Substantia nigra (tissue), 51 donors: ENCODE measurements at places on chromosomes 2 and 18.

DNA sequence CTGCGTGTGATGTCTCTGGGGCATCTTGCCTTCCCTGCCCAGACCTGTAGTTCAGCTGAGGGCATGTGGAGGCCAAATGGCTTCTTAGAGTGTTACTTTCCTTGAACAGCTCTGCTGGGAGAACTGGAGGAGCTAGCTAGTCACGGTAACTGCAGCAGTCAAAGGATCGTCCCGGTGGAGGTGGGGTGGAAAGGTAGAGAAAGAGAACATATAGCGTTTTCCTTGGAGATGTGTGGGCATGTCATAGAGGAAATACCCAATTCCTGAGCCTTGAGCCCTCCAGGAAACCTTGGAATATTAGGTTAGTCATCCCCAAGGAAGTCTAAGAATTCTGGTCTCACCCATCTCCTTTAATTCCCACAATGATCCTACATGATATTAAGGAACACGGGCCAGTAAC lies 33.5 kb upstream of the IL37 start:
- no peak for DNase-seq

- no peak for DNase-seq
Observed at GRCh38 chr2:112529757-112530156, 12.5 kb upstream of the POLR1B start.

DNA sequence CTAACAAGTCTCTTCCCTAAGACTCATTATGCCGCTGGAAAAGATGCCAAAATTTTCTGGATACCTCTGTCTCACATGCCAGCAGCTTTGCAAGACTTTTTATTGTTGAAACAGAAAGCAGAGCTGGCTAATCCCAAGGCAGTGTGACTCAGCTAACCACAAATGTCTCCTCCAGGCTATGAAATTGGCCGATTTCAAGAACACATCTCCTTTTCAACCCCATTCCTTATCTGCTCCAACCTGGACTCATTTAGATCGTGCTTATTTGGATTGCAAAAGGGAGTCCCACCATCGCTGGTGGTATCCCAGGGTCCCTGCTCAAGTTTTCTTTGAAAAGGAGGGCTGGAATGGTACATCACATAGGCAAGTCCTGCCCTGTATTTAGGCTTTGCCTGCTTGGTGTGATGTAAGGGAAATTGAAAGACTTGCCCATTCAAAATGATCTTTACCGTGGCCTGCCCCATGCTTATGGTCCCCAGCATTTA lies 26.3 kb downstream of the DHRS9 start:
- no peak for DNase-seq

GRCh38 chr2:220892018-220892634 lies 680.0 kb downstream of the EPHA4 start:
- DNase-seq: no peak

- DNase-seq: no peak
Observed at GRCh38 chr2:191686066-191686465, 8.1 kb downstream of the NABP1 start.

DNA sequence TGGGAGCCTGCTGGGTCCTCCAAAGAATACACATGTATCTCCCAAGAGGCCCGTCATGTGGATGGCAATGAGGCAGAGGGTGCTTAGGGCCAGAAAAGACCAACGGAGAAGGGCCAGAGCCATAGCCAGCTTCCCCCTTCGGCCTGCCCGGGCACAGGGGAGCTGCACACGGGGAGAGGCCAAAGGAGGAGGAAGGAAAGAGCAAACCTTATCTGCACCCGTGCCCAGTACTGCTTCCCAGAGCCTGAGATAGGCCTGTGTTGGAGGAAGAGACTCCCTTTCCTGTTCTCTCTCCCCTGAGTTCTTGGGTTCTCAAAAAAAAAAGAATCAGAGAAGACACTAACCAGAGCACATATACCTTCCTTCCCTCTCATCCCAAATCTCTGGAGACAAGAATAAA lies 250.3 kb downstream of the ANAPC1 start:
- DNase-seq: no peak

GRCh38 chr2:43013821-43014345 lies 212.5 kb downstream of the ZFP36L2 start:
- no peak for DNase-seq

- no peak for DNase-seq
Observed at GRCh38 chr2:71930049-71930681, 217.5 kb downstream of the CYP26B1 start.

- DNase-seq: no peak
Observed at GRCh38 chr18:72581976-72582375, 37.8 kb upstream of the CBLN2 start.

DNA sequence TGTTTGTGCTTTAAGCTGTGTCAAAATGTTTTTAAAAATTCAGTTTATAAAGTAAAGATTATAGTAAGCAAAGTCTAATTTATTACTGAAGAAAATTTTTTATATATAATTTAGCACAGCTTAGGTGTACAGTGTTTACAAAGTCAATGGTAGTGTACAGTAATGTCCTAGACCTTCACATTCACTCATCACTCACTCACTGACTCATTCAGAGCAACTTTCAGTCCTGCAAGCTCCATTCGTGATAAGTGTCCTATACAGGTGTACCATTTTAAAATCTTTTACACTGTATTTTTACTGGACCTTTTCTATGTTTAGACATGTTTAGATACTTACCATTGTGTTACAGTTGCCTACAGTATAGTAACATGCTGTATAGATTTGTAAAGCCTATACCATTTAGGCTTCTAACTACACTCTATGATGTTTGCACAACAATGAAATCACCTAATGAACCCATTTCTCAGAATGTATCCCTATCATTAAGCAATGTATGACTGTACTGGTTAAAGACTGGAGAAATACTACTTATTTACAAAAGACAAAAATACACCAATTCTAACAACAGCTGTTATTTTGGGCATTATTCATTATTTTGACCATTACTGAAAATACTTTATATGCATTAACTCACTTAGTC lies 95.1 kb downstream of the STRN start:
- DNase-seq: no peak

DNA sequence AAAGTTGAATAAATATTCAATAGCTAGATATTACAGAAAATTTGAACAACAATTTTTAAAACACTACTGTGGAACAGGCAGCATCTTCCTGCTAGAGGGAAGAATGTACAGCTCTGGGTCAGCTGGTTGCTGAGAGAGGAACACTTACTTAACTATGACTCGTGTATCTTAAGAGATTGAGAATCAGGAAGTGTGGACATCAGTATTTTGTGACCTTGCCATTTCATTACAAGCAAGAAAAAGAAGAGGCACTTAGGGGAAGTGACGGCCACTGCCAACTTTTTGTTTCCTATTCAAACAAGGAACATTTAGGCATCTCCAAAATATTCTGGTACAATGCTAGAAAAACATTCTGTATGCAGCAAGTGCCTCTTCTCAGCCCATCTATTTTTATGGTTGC lies 45.9 kb downstream of the ITPRID2 start:
- peak; percentile 6 for DNase-seq

DNA sequence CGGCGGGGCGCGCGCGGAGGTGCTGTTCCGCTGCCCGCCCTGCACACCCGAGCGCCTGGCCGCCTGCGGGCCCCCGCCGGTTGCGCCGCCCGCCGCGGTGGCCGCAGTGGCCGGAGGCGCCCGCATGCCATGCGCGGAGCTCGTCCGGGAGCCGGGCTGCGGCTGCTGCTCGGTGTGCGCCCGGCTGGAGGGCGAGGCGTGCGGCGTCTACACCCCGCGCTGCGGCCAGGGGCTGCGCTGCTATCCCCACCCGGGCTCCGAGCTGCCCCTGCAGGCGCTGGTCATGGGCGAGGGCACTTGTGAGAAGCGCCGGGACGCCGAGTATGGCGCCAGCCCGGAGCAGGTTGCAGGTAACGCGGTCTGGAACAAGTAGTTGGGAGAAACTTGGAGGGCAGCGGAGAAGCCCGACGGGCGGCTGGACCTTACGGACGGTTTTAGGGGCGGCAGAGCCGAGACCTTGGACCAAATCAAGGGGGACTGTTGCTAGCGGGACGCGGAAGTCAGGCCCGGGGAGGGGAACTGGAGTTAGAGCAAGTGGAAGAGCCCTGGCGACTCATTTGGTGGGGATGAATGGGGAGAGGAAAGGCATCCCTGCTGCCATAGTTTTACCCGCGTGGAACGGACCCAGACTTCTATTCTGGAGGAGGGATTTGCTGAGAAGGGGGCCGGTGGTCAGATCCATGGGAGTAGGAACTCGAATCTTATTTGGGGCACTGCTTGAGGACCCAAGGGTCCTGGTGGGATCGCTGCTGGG lies 573 bp downstream of the IGFBP2 start:
- no peak for DNase-seq

DNA sequence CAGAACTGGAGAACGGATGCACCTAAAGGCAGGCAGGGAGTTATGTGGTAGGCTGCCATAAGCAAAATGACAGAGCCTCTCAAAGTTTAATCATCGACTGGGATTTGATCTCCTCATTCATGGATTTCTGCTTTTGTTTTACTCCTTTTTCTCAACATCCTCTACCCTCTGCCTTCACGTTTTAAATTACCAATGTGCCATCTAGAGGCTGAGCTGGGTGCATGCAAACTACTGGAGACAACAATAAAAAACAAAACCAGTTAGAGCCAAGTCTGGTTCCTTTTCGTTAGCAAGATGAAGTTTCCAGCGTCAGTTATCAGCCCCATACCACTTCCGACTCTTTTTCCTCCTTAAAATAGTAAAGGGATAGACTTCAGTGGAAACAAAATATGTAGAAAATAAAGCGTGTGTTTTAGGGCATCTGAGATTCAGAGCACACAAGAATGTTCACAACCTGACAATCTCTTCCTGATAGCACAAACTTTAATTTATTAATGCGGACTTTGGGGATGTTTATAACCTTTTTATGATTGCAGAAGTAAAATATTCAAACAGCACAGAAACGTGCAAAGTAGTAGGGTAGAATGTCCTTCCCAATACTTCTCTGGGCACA lies 117.0 kb downstream of the LAMA1 start:
- DNase-seq: no peak

DNA sequence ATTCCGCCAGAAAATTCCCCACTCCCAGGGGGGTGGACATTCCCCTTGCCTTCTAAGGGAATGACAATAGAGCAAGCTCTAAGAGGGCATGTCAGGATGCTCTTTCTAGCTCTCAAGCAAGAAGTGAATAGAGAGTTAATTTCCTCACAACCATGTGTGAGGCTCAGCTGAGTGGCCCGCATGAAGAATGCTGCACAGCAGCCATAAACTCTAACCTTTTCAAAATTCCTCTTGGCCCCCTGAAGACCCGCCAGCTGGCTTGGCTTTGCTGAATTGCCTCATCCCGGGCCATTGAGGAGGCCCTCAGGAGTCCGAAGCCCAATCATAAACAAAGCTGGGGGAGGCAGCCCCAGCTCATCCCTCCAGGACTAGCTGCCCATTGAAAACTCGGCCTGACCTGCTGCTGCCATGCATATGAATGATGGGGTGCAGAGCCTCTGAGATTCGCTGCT lies 38.2 kb downstream of the NRP2 start:
- DNase-seq: no peak

- no peak for DNase-seq
Observed at GRCh38 chr18:69128978-69129377, 271.7 kb upstream of the DOK6 start.

DNA sequence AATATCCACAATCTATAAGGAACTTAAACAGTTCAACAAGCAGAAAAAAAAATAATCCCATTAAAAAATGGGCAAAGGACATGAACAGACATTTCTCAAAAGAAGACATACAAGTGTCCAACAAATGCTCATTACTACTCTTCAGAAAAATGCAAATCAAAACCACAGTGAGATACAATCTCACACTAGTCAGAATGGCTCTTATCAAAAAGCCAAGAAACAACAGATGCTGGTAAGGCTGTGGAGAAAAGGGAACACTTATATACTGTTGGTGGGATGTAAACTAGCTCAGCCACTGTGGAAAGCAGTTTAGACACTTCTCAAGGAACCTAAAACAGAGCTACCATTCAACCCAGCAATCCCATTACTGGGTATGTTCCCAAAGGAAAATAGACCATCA lies 7.2 kb upstream of the CRYGB start:
- DNase-seq: no peak

GRCh38 chr2:74560591-74560990 lies 6.1 kb downstream of the DOK1 start:
- DNase-seq: no peak

DNA sequence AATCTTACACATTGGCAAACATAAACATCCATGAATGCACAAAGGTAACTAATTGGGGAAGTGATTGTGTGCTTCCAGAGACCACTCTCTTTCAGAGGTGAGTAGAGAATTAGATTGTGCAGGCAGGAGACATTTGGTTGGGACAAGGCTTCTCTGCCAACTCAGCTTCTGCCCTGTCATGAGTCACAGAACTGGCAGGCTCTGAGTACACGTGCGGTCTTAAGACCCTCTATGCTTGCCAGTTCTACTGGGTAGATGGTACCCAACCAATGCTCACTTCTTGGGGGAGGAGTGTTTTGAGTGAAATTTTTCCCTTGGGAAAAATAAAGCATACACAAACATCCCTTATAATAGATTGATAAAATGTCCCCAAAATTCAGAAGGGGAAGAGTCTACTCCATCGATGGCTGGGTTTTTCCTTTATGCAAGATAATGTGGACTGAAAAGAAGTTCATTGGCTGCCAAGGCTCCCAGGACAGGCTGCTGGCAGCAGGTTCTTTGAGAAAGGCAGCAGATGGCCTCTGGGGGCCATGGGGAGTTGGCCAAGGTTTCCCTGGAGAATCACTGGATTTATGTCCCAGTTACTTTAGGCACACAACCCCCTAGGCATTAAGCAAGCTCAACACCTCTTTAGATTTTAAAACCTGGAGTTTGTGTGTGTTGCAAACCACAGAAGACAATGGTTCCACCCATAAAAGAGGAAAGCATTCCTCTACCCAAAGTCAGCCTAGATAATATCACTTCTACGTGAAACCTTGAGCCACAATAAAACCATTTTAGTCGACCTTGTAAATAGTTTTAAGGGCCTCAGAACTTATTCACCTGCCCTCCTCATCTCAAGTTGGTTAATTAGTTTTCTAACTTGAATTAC lies 417.0 kb downstream of the TXNL1 start:
- no peak for DNase-seq

GRCh38 chr2:54628418-54628817 lies 95.0 kb upstream of the EML6 start:
- no peak for DNase-seq

DNA sequence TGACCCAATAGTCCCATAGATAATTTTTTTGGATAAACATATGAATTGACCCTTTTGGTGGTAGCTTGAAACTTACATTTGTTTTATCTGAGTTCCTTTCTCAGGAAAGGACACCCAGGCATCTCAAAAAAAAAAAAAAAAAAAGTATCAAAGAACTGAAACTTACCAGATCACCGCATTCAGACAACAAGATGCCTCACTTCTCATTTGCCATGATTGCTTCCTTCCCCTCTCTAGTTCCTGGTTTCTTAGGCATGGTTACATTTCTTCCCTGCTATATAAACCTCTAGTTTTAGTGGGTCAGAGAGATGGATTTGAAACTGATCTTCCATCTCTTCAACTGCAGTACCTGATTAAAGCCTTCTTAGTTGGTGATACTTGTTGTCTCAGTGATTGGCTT lies 240.1 kb downstream of the ACKR3 start:
- DNase-seq: no peak

- DNase-seq: no peak
Observed at GRCh38 chr2:63514781-63515180, 73.5 kb downstream of the WDPCP start.

DNA sequence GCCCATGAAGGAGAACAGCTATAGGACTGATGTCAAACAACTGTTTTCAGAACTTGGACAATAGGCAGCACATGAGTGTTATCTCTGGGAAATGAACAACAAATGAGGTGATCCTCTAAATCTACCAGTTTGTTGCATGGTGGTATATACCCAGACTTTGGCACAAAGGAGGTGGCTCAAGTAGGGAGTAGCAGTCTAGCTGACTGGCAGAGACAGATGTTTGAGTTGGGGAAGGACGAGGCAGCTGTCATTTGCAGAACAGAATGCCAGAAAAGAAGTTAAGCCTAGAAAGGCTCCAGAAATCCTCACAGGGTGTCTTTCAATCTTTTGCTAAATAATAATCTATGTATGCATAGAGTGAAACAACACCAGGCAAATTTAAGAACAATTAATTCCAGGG lies 47.4 kb downstream of the RPE start:
- no peak for DNase-seq
